T-helper 2 cell treated with Interferon-gamma antibody and Interleukin-4, amounts not matched to agents 5 μg/mL and 100 μg/mL, for 36 hours (primary cell): ENCODE measurements at places on chromosomes 6 and 20.

GRCh38 chr6:133761706-133762105, 127.2 kb upstream of the TCF21 start:
- no peaks in the 10 kb centered on the region for H3K36me3 ChIP-seq
- no peak overlapping the region for H3K4me3 ChIP-seq
- H3K27me3 ChIP-seq, result peaks cover 3% of the 10 kb centered on the region
- no peak overlapping the region for H3K27ac ChIP-seq
- DNase-seq, result no peak

- no peak for DNase-seq
- peaks cover 29% of the 10 kb centered on the region for H3K27me3 ChIP-seq
- no peaks in the 10 kb centered on the region for H3K4me1 ChIP-seq
- H3K36me3 ChIP-seq, result no peaks in the 10 kb centered on the region
- no peak overlapping the region for H3K27ac ChIP-seq
These were observed 21.7 kb upstream of the SSR1 start for GRCh38 chr6:7334685-7335084.

DNA sequence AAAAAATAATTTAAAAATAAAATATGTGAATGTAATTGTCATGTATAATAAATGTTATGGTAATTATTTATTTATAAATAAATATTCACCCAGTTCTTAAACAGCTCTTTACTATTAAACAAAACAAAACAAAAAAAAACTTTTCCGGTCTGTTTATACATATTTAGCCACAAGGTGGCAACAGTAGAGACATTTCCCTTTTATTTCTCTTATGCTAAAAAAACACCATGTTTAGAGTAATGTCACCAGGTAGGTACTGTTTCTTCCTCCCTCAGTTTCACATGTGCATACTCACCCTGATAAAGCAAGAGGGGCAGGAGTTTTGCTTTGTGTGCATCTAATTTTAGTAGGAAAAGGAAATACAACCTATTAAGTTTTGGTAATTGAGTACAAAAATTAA, 610.4 kb upstream of the IMPG1 start:
- H3K4me1 ChIP-seq, result no peaks in the 10 kb centered on the region
- H3K27me3 ChIP-seq, result no peaks in the 10 kb centered on the region
- no peak overlapping the region for H3K27ac ChIP-seq
- no peak for DNase-seq
- H3K4me3 ChIP-seq, result no peak overlapping the region

DNA sequence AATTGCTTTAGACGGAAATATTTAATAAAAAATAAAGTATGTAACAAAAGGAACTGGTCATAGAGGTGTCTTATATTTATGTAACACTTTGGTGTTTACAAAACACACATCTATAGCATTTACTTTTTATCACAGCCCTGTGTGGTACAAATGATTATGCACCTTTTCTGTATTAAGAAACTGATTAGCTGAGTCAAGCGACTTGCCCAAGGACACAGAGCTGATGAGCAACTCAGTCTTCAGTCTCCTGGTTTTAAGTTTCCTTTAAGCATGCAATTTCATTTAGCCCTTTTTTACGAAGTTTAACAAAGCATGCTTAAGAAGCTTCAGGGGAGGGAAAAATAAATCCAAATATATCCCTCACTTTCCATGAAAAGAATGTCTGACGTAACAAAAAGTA, 2.5 kb downstream of the DCDC2 start:
- H3K36me3 ChIP-seq, result no peaks in the 10 kb centered on the region
- no peak overlapping the region for H3K27ac ChIP-seq

- H3K27ac ChIP-seq, result no peak overlapping the region
- no peaks in the 10 kb centered on the region for H3K4me1 ChIP-seq
- no peak for DNase-seq
- no peaks in the 10 kb centered on the region for H3K36me3 ChIP-seq
- H3K4me3 ChIP-seq, result no peak overlapping the region
- no peaks in the 10 kb centered on the region for H3K27me3 ChIP-seq
These were observed 90.1 kb upstream of the FKBP1C start for GRCh38 chr6:63121166-63121565.

DNA sequence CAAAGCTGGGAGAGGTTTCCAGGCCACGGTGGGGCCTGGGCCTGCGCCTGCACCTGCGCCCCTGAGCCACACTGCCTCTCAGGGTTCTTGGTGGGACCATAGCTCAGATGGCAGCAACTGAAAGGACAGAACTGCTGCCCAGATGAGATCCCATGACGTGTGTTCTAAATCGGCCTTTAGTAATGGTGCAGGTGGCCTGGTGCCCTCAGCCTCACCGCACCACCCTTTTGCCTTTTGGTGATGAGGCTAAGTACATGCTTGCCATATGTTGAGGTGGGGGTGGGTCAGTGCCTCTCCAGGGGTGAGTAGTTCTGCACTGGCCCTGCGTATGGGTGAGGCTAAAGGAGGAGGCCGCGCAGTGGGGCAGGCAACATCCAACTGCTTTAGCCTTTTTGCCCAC, 7.4 kb downstream of the PSMG4 start:
- H3K36me3 ChIP-seq, result peaks cover 26% of the 10 kb centered on the region
- peaks cover 18% of the 10 kb centered on the region for H3K4me1 ChIP-seq
- no peak for DNase-seq
- no peak overlapping the region for H3K4me3 ChIP-seq

DNA sequence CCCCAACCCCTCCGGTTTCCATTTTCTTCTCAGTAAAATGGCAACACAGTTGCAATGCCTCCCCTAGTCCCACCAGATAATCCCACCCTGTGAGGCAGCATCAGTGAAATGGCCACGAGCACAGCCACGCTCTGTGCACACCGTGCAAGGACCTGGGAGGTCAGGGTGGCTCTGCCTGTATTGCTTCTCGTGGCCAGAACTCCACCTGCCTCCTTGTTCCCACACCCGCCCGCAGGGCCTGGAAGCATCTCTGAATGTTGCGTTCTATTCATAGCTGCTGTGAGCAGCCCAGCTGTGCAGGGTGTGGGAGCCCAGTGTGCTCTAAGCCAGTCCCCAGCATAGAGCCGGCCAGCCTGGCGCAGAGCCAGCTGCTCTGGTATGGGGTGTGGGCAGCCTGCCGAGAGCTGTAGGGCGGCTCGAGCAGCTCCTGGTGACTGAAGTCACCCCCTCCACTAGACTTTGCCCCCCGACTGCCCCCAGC, 161.1 kb downstream of the DLL1 start:
- no peaks in the 10 kb centered on the region for H3K4me1 ChIP-seq
- no peaks in the 10 kb centered on the region for H3K36me3 ChIP-seq
- DNase-seq, result no peak

DNA sequence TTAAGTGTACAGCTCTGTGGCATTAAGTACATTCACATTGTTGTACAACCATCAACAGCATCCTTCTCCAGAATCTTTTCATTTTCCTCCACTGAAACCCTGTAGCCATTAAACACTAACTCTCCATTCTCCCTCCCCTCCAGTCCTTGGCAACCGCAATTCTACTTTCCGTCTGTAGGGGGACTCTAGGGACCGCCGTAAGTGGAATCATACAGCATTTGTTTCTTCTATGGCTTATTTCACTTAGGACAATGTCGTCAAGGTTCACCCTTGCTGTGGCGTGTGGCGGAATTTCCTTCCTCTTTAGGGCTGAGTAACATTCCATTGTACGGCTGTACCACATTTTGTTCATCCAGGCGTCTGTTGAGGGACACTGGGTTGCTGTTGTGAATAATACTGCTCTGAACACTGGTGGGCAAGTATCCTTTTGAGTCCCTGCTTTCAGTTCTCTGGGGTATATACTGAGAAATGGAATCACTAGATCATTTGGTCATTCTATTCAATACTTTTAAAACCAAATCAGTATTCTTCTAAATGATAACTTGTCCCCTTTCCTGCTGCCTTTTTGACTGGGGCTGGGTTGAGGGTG, 50.7 kb downstream of the PPP1R3G start:
- no peaks in the 10 kb centered on the region for H3K4me1 ChIP-seq
- H3K27ac ChIP-seq, result no peak overlapping the region
- no peaks in the 10 kb centered on the region for H3K27me3 ChIP-seq
- H3K36me3 ChIP-seq, result no peaks in the 10 kb centered on the region

DNA sequence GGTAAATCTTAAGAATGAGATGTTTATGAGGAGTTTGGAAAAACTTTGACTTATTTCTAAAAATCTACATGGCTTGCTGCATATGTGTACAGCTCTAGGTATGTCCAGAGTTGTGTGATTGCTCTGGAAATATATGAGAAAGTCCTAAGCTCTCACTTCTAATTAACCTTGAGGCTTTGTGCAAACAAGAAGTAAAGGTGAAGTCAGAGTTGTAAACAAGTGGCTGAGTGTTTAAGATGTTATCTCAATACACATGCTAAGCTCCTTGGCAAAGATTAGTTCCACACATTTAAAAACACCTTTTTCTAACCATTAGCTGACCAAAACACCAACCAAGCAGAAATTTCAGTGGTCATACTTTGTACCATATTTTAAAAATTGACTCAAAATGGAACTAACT, 684.2 kb downstream of the HTR1B start:
- H3K27ac ChIP-seq, result no peak overlapping the region
- H3K4me3 ChIP-seq, result no peak overlapping the region
- no peaks in the 10 kb centered on the region for H3K27me3 ChIP-seq

- H3K4me1 ChIP-seq, result no peaks in the 10 kb centered on the region
- H3K27ac ChIP-seq, result no peak overlapping the region
- H3K27me3 ChIP-seq, result peaks cover 2% of the 10 kb centered on the region
- no peak overlapping the region for H3K4me3 ChIP-seq
- DNase-seq, result no peak
These were observed 24.6 kb downstream of the CYP24A1 start for GRCh38 chr20:54148947-54149764.

DNA sequence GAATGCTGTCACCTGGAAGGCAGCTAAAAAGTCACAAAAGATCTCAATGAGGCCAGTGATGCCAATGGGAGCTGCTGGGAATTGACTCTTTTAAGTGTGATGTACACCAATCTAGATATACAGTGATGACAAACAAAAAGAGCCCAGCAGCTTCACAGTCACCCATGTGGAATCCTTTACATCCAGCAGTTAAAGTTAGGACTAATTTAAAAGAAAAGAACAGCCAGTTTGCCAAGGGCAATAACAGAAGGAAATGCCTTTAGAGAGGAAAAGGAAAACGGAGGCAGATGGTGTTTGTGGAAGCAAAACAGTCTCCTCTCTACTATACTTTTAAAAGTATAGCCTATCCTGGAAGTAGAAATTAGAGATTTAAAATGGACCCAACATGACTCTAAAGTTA, 873.5 kb downstream of the EPHA7 start:
- no peaks in the 10 kb centered on the region for H3K4me1 ChIP-seq
- DNase-seq, result no peak
- no peaks in the 10 kb centered on the region for H3K27me3 ChIP-seq

DNA sequence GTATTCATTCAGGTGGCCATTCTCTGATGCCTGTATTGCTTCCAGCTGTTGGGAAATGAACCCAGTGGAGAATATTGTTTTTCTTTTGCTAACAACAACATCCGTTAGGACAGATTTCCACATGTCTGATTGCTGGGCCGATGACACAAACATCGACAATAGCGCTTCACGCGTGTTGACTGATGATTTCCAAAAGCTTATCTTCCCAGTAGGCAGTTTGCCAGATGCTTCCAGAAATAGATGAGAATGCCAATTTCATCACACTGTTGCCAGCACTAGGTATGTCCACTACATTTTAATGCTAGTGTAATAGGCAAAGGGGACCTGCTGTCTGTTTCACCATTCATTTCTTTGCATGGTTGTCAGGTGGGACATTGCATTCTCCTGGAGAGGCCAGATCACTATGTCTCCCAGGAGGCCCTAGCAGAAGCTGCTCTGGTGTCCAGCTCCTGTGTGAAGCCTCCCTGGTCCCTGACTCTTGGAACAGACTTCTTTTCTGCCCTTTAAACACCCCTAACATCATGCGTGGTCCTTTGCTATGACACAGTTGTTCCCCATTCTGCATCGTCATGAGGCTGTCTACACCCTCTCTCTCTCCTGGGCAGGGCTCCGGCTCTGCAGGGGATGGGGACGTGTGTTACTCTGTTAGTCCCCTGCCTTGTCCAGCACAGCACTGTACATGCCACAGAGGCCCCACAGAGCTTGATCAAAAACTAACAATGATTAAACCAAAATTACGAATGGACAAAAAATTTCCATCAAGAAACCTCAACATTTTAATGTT, 181.6 kb downstream of the CDH26 start:
- H3K27me3 ChIP-seq, result no peaks in the 10 kb centered on the region
- no peak overlapping the region for H3K27ac ChIP-seq
- H3K36me3 ChIP-seq, result no peaks in the 10 kb centered on the region

DNA sequence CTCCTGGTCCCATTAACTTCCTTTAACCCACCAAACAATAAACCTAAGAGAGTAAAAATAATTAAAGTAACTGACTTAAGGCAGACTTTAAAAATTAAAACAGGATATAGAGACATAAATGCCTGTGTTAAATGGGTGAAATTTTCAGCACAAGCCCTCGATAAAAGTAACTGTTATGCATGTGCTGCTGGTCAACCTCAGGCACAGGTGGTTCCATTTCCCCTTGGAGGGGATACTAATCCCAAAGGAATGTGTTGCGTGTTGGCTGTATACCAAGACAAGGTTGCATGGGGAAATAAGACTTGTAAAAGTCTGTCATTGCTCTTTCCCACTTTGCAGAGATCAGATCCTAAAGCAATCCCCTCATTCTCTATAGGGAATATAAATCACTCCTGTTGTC, 25.8 kb downstream of the HLA-A start:
- H3K4me1 ChIP-seq, result peaks cover 40% of the 10 kb centered on the region
- no peak overlapping the region for H3K27ac ChIP-seq
- no peak overlapping the region for H3K4me3 ChIP-seq
- peaks cover 9% of the 10 kb centered on the region for H3K36me3 ChIP-seq
- peaks cover 5% of the 10 kb centered on the region for H3K27me3 ChIP-seq
- DNase-seq, result no peak
